ENCODE measurements at places on chromosomes 11 and 22.

DNA sequence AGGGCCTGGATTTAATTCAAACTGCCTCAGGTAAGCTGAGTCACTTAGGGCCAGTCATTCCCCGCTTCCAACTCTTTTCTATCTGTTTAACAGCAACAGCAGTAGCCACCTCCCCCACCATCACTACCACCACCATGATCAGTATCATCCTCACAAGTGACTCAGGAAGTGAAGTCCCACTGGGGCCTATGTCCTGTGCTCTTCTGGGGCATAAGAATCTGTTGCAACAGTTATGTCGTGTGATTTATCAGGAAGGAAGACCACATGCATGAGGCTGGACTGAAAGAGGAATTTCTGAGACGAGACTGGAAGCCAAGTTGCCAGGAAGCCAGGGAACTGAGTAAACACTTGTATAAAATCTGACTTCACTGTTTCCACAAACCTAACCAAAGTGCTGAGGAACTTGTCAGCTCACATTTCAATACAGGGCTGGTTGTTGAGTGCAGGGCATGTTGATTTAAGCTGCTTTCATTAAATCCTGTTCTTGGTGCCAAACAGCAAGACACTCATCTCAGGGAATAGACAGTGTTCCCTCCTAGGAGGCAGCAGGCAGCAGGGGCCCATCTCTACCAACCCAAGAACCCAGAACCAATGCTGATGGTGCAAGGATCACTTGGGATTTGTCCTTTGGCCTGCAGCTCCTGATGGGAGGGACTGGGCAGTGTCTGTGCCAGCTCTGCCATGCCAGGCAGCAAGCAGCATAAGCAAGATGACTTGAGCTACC lies 226.7 kb upstream of the NARS2 start:
- no peak for DNase-seq

DNA sequence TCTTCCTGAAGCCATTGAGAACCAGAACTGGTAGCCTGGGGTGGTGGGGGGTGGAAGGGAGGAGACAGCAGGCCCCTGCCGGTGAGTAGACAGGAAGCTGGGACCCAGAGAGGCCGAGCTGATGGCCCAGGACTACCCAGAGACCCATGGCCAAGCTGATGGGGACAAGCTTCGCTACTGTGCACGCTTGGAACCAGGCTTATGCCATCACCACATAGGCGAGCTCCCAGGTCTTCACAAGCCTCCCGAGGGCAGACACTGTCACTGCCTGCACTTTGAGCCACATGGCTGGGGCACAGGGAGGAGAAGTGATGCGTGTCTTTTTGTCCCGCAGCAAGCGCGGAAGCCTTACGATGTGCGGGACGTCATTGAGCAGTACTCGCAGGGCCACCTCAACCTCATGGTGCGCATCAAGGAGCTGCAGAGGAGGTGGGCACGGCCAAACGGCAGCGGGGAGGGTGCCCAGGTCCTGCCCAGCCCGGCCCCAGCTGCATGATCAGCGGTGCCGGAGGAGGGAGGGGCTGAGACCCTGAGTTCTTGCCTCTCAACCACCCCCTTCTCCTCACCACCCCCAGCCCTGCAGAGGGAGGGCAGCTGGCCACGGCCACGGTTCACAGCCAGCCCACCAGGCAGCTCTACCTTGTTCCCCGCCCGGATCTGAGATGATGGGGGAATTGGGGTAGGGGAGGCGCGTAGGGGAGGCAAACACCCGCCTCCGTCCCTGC lies 76.0 kb upstream of the KCNQ1OT1 start:
- no peak for DNase-seq

- no peak for DNase-seq
Observed at GRCh38 chr11:71428861-71429435, 19.2 kb downstream of the DHCR7 start.

DNA sequence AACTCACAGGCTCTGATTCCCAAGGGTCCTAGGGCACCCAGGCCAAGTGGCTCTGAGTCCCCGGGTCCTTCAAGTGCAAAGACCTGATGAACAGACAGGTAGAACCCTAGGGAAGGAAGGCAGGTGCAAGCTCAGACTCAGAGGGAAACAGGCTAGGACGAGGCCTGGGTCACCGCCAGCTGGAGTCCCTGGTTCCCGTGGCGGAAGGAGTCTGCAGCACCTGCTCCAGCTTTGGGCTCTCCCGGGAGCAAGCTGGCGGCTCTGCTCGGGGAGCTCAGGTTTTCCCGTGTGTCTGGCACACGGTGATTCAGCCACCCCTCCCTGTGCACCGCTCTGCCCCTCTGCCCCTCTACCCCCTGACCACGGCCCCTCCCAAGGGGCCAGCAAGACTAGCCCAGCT lies 59.8 kb downstream of the WNT7B start:
- no peak for DNase-seq

DNA sequence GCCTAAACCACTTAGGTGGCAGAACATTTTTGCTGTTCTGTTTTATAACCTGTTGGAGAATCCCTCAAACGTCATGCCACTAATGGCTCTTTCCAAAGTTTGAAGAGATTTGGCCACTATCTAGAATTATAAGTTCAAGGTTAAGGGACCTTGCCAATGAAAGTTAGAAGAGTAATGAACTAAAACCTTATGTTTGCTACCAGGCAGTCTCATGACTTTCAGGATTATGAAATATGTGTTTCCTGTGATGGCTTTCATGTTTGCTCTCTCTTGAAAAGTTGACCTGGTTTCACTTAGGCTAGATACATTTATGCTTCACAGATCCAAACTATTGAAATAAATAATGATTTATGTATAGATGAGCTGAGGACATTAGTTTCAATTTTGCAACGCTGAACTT lies 340.0 kb downstream of the LRRC4C start:
- peak; percentile 2 for DNase-seq

DNA sequence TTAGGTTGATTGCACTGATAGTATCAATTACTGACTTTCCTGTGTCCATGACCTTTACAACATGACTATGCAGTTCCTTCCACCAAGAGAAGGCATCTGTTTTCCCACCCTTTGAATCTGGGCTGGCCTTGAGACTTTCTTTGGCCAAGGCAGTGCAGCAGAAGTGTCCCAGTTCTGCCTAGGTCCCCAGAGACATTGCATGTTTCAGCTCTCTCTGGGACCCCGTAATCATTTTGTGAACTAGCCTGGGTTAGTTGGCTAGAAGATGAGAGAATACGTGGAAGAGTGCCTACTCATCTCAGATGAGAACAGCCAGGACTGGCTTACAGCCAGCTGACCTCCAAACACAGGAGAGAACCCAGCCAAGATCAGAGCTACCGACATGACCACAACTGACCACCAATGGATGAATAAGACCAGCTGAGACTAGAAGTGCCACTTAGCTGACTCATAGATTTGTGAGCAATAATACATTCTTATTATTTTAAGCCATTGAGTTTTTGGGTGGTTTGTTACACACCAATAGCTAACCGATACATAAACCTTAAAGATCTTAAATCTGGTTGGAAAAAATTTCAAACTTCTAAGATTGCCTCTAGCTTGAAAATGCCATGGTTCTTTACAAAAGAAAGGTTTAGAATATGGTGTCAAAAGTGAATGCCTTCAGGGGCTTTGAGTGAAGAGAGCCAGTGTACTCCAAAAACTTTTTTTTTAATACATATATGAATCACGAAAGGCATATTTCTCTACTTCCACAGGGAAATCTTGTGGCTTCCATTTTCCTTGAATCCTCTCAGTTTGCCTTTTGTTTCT lies 145.2 kb downstream of the FBXO7 start:
- no peak for DNase-seq

GRCh38 chr22:32395107-32395506 lies 16.9 kb downstream of the RTCB start:
- no peak for DNase-seq

DNA sequence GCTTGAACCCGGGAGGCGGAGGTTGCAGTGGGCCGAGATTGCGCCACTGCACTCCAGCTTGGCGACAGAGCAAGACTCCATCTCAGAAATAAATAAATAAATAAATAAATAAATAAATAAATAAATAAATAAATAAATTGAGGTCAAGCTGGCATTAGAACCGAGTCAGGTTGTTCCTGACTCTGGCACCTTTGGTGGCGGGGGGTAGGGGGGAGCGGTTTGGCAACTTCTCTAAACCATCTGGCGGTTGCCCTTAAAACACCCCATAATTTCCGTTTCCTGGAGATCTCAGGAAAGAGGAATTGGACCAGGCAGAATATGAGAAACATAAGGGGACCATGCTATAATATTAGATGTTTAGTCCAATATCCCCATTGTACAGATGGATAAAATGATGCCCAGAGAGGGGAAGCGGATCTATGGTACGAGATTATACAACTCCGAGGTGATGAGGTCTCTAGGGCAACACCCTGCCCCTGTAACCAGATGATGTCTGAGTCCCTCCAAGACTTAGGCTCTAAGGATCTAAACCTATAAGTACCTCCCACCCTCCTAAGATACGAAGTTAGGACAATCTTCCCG lies 785 bp downstream of the CLPB start:
- peak; percentile 22 for DNase-seq

- DNase-seq: no peak
Observed at GRCh38 chr11:37050311-37050710, 452.3 kb upstream of the RAG2 start.

- DNase-seq: no peak
Observed at GRCh38 chr22:20076627-20077172, 3.3 kb upstream of the DGCR8 start.

GRCh38 chr11:18419040-18419439 lies 6.9 kb downstream of the LDHC start:
- no peak for DNase-seq

DNA sequence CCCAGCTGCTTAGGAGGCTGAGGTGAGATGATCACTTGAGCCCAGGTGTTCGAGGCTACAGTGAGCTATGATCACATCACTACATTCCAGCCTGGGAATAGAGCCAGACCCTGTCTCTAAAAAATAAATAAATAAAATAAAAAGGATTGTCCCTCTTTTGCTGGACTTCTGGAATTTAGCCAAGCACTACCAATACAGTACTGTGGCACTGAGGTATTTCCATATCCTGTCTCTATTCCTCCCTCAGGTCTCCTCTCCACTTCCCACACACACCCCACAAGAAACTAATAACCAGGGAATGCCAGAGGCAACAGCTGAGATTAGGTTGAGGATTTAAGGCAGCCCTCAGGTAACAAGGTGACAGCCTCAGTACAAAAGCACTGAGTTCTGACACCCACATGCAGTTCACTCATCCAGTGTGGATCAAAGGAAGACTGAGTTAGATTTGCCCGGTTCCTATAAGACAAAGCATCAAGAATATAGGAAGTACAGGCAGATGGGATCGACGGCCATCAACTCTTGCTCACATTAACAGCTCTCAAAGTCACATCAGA lies 4.5 kb upstream of the PPP2R1B start:
- no peak for DNase-seq

DNA sequence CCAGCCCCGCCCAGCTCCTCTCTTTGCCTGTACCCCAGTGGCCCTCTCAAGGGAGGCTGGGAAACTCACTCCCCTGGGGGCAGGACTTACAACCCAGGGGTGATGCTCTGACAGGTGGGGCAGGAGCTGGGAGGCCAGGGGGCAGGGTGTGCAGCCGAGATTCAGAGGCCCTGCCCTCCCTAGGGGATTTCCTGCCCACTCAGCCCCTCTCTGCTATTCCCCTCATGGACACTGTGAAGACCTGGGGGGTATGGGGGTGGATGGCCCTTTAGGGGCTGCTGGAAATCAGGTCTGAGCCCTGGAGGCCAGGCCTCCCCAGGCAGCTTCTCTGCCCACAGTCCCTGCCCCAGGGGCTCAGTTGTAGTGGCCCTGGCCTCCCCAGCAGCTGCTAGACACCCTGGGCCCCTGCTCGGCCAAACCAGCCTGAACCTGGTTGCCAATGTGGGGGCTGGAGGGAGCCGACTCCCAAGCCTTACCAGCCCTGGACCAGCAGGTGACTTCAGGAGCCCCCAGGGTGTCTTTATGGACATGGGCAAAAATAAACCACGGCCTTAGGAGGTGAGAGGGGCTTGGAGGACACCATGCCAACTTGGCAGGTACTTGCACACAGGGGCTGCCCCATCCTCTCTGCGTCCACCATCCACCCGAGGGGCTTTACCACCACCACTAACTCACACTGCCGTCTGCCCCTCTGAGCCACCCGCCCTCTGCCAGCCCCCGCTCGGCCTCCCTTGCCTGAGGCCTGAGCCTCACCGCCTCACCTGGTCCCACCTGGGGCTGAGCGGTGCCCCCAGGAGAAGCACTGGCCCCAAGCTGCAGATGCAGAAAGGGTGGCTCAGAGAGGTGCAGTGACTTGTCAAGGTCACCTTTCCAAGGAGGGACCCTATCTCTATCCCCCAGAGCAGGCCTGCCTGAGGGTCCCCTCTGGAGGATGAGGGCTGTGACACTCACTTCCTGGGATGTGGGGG lies 2.8 kb upstream of the PHLDA2 start:
- peak; percentile 30 for DNase-seq

DNA sequence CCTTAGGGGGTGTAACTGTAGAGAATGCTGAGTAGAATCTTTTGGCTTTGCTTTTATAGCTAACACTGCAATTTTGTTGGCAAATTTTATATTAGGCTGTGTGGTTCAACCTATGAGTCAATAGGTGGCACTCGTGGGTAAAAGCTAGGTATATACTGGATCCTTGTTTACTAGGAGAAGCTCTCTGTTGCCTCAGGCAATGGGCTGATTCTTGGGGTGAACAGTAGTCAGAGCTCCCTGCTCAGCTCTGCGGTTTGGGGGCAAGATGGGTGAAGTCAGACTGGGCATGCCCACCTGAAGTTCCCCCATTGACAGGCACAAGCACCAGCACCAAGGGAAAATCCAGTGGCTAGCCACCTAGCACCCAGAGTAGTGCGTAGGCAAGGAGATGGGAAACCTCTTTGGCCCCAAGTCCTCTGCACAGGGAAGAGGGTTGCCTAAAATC lies 238.7 kb downstream of the FAM181B start:
- DNase-seq: peak; percentile 30

GRCh38 chr11:75626889-75627529 lies 41.8 kb downstream of the MAP6 start:
- DNase-seq: no peak

DNA sequence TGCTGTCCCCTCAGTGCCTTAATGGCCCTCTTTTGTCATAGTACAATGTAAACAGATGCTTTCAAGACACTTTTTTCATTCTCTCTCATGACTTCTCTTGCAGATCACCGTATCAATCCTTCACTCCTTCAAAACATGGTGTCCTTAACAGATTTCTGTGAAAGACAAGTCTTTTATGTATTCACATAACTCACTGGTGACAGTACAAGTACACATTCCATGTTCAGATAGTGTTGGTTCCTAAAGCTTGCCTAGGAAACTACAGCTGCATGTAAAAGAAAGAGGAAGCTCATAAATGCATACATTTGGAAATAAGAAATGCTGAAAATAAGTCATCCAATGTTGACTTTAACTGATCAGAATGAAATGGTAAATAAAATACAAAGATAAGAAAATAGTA lies 5.0 kb upstream of the OR52E6 start:
- no peak for DNase-seq

DNA sequence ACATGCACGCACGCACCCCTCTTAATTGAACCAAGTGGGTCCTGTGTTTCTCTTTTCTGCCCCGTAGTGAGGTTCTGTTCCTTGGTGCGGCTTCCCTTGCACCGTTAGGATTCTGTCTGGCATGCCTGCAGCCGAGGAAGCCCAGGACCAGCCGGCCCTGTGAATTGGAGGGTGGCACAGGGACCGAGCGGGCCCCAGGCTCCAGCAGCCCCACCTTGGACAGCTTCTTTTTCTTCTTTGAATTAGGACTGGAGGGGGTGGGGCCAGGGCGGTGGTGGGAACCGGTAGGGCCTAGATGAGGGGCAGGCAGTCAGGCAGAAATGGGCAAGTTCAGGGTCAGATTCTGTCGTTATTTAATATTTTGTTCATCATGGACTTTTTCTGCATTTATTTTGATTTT lies 94.7 kb downstream of the MPPED1 start:
- DNase-seq: no peak

GRCh38 chr11:8023831-8024555 lies 36.9 kb downstream of the EIF3F start:
- no peak for DNase-seq
